ENCODE measurements at places on chromosomes 1 and 21.

- no peaks in the 10 kb centered on the region for H3K27me3 ChIP-seq
- H3K4me1 ChIP-seq, result no peaks in the 10 kb centered on the region
- H3K4me3 ChIP-seq, result no peak overlapping the region
- no peak for DNase-seq
Measured at GRCh38 chr1:10132852-10133251, 77.5 kb upstream of the KIF1B start.

GRCh38 chr1:151944126-151944856 is 35.0 kb upstream of the THEM4 start:
- H3K27me3 ChIP-seq, result no peaks in the 10 kb centered on the region
- H3K27ac ChIP-seq, result peak overlapping the region; percentile 93
- peaks cover 52% of the 10 kb centered on the region for H3K4me1 ChIP-seq
- peak; percentile 33 for DNase-seq
- peaks cover 24% of the 10 kb centered on the region for H3K36me3 ChIP-seq

DNA sequence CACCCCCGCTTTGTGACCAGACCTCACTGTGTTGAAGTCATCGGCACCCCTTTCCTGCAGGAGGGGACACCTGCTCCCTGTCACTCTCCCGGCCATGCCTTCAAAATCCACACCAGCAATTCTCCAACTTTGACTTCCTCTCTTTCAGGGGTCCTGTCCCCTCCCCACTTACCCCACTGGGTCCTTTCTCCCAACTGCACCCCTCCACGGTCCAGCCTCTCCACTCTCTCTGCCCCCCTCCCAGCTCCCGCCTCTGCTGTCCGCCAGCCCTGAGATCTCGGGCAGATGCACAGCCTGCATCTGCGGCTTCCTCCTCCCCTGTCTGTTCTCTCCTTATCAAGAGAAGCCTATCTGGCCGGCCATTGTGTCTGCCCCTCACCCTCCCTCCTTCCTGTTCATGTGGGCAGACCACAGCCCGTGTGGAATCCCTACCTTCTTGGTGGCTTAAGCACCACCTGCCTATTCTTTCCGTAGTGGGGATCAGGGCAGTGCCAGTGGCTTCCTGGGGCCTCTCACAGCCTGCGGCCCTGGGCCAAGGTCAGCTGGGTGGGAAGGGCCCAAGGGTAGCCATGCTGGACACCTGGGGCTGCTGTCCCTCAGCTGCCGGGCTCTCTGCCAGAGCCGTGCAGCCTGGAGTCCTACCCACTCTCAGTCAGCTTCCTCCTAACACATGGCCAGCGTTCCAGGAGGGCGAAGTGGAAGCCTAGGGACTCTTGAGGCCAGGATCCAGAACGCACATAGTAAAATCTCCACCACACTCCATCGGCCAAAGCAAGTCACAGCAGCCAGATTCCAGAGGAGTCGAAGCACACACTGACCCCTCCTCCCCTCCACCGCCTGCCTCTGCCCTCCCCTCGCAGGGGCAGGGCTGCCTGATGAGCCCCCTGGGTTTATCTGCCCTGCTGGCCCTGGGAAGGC is 5.1 kb upstream of the HES4 start:
- H3K27me3 ChIP-seq, result peaks cover 40% of the 10 kb centered on the region
- no peak for DNase-seq
- H3K4me3 ChIP-seq, result peak overlapping the region; percentile 43
- H3K27ac ChIP-seq, result peak overlapping the region; percentile 36
- peaks cover 17% of the 10 kb centered on the region for H3K4me1 ChIP-seq

GRCh38 chr1:210467440-210468043 is 138.8 kb downstream of the HHAT start:
- DNase-seq, result no peak
- H3K36me3 ChIP-seq, result no peaks in the 10 kb centered on the region
- no peaks in the 10 kb centered on the region for H3K4me1 ChIP-seq
- no peak overlapping the region for H3K27ac ChIP-seq
- no peaks in the 10 kb centered on the region for H3K27me3 ChIP-seq

DNA sequence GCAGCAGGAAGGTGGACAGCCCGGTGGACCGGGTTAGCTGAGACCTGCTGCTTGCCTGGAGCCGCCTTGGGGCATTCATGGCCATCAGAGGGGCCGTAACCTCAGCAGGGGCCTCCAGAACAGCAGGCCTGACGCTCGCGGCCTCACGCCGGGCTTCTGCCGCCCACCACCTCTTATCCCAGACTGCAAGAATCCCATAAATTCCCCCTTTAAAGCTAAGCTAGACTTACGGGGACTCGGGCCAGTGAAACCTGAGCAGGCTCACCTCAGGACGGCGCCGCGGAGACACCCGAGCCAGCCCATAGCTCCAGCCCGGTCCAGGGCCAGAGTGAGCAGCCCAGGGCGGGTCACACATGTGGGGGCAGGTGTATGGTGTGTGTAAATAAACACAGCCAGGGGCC is 132.3 kb downstream of the GLIS1 start:
- H3K27ac ChIP-seq, result no peak overlapping the region
- no peak overlapping the region for H3K4me3 ChIP-seq
- DNase-seq, result no peak

GRCh38 chr1:29388170-29388569 is 151.8 kb downstream of the PTPRU start:
- peaks cover 82% of the 10 kb centered on the region for H3K27me3 ChIP-seq
- no peak overlapping the region for H3K4me3 ChIP-seq
- no peak for DNase-seq
- H3K4me1 ChIP-seq, result no peaks in the 10 kb centered on the region

Measured in effector memory CD8-positive, alpha-beta T cell (primary cell).